Muscle of leg (tissue), 16 donors: ENCODE measurements at places on chromosomes 6 and 20. TPM values are rescaled to one million over a fixed set of nuclear protein-coding genes. Genes with fewer than 3 reads are reported as not detected.
A peak's percentile ranks its signal among the peaks of the same experiment; 100 is the strongest.

DNA sequence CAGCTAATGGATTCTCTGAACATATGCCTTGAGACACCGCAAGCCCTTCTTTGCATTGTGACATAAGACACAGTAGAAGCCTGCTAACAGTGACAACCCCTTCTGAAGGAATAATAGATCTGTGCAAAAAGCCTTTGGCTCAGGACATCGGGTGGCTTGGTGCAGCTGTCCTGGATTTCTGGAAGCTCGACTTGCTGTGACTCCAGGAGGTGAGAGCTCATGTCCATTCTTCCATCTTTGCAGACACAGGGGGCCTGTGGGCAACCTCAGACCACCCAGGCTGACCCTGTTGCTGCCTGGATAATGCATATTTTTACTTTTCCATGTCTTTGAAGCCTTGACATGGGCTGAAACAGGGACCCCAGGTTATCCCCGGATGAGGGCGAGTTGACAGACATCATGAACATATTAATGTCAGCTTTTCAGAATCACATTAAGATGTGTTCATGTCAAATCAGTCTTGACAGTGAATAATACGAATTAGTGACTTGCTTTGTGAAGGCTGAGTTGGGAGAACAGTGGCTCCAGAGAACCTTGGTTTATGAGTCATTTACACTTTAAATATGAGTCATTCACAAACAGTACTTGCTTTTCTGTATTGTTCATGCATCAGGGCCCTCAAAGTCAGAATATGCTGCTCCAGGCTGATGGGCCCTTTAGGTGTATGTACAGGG is 66.8 kb upstream of the IYD start:
- DNase-seq: peak; percentile 39

- peak; percentile 26 for DNase-seq
These were observed 561.3 kb downstream of the DHX35 start for GRCh38 chr20:39523405-39523804.

GRCh38 chr6:35491558-35492257 is 5.2 kb downstream of the TEAD3 start:
- DNase-seq: no peak

GRCh38 chr6:37549154-37549553 is 49.5 kb upstream of the CCDC167 start:
- no peak for DNase-seq

DNA sequence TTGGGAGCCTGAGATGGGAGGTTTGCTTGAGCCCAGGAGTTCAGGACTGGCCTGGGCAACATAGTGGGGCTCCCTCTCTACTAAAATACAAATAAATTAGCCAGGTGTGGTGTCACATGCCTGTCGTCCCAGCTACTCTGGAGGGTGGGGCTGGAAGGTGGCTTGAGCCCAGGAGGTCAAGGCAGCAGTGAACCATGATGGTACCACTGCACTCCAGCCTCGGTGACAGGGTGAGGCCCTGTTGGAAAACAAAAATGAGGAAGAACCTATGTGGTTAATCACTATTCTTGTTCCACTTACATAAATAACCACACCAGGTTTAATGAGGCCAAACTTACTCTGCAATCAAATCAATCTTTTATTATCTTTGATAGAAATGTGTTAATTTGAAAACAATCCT is 5.4 kb downstream of the PPDPF start:
- DNase-seq: no peak

The FAM209B gene
- polyA plus RNA-seq: not detected

DNA sequence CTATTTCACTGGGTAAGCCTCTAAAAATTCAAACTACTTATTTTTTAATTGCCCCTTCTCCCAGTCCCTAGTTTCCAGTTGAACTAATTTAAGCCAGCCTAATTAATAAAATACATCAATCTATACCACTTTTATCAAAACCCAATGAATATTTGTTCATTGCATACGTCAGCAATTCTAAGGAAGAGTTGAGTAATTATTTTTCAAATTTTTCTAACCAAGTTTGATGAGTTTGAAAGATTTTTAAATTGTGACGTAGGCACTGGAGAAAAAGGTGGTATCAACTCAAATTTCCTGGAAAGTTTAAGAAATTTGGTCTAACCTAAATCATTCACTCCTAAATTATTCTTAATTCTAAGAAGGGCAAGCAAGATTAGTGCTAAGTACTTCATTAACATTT is 35.7 kb downstream of the COL21A1 start:
- DNase-seq: no peak

DNA sequence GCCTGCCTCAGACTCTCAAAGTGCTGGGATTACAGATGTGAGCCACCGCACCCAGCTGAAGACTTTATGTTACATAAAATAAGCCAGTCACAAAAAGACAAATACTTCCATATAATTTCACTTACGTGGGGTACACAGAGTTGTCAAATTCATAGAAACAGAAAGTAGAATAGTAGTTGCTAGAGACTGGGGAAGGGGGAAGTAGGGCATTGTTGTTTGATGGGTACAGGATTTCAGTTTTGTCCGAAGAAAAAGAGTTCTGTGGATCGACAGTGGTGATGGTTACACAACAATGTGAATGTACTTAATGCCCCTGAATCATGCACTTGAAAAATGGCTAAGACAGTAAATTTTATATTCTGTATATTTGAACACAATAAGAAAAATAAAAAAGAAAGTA is 41.6 kb upstream of the ANKEF1 start:
- no peak for DNase-seq

The PDYN gene
- not detected for polyA plus RNA-seq

DNA sequence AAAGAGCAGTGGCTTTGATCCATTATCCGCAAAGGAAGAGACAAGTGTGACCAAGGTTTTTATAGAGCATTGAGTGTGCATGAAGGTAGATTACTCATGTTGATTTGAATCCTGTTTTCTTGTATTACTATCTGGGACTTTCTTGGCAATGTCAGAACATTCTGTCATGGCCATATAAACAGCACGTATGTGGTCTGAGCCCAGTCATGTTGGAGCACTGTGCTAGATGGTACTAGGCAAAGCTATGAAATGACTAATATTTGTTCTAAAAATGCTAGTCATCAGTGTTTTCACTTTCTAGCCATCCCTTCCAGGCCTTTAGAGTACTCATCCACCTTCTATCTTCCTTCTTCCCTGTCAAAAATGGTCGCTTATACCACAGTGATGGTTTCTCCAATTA is 278.6 kb upstream of the FLRT3 start:
- no peak for DNase-seq

DNA sequence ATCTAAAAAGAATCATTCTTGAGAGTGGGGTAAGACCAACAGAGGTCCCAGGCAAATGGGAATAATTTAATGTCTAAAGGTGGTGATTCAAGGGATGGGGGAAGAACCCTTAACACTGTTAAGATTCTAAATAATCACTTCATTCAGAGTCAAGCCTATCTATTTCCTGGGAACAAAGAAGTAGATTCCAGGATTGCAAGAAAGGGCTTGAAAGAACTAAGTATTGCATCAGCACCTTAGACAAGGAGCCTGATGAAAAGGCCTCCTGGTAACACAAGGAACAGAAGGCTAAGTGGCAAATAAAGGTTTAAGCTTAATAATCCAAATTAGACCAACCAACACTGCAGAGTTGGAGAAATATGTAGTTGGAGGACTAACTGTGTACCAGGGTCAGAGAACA is 620.7 kb upstream of the BTBD3 start:
- no peak for DNase-seq

The PPP1R16B gene
- 5.9 TPM for polyA plus RNA-seq

DNA sequence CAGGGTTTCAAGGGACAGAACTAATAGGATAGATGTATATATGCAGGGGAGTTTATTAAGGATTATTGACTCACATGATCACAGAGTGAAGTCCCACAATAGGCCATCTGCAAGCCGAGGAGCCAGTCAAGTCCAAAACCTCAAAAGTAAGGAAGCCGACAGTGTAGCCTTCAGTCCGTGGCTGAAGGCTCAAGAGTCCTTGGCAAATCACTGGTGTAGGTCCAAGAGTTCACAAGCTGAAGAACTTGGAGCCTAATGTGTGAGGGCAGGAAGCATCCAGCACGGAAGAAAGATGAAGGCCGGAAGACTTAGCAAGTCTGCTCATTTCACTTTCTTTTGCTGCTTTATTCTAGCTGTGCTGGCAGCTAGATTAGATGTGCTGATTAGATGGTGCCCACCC is 128.0 kb downstream of the TNFRSF21 start:
- no peak for DNase-seq

GRCh38 chr20:56400001-56400640 is 7.7 kb downstream of the CSTF1 start:
- DNase-seq: peak; percentile 83

DNA sequence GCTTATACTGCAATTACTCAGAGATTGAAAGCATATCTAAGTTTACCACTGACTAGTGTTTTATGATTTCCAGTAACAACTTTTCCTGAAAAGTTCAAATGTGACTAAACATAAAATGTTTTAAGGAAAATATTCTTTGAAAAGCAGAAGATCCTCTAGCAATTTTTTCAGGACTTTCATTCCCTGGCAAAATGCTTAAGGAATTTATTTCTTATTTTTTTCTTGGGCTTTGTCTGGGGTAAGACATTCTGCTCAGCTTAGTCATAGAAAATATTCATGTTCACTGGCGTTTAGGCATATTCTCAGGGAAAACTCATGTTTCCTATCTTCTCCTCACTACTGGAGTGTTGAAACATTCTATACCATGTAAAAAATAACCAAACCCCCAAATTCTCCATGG is 235.3 kb upstream of the CEP162 start:
- peak; percentile 34 for DNase-seq

The MRPL18 gene
- polyA plus RNA-seq: 74.6 TPM

GRCh38 chr20:9374480-9374879 is 139.9 kb upstream of the LAMP5 start:
- no peak for DNase-seq

The POPDC3 gene
- 60.1 TPM for polyA plus RNA-seq

DNA sequence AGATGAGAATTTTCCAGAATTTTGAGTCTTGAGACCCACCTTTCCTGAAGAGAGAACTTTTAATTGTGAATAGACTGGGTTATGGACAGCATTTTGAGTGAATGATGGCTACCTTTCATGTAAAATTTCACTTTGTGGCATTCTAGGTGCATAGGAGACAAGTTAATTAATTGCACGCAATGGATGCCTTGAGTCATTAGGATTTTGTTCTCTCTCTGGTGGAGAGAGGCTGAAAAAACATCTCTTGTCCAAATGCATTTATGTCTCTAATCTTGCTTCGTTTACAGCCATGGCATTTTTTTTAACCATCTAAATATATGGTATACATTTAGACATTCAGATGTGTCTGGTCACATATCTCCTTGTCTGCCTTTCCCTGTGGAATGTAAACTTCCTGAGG is 3.1 kb downstream of the RHAG start:
- no peak for DNase-seq

DNA sequence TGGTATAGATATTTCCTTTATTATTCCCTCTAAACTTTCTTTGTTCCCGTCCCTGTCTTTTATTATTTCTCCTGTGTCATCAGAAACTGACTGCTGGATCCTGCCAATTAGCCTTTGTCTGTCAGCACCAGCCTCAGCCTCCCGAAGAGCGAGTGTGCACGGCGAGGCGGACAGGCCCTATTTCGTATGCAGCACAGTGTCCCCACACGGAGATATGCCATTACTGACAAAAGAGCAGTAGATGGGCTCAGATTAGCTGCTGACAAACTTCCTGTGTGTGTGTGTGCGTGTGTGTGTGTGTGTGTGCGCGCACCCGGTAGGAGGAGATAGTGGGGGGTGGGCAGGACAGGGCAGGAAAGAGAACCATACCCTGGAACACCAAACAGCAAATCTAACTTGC is 99.5 kb upstream of the ZFP64 start:
- no peak for DNase-seq
